Activated CD8-positive, alpha-beta T cell treated with anti-CD3 and anti-CD28 coated beads, Interleukin-2, amount 10 ng/mL, durations not matched to agents 7 days and 5 days (primary cell): ENCODE measurements at places on chromosomes 16 and 17. TPM values are rescaled to one million over a fixed set of nuclear protein-coding genes. Genes with fewer than 3 reads are reported as not detected.

- no peaks in the 10 kb centered on the region for H3K27me3 ChIP-seq
- no peak for DNase-seq
- H3K27ac ChIP-seq = no peak overlapping the region
- no peak overlapping the region for H3K4me3 ChIP-seq
- no peaks in the 10 kb centered on the region for H3K4me1 ChIP-seq
Measured at GRCh38 chr16:83390759-83391158, 417.0 kb upstream of the HSBP1 start.

GRCh38 chr16:88455610-88456355, 2.7 kb downstream of the ZFPM1 start:
- DNase-seq = peak; percentile 85
- peaks cover 2% of the 10 kb centered on the region for H3K27me3 ChIP-seq
- H3K27ac ChIP-seq = peak overlapping the region; percentile 86
- peaks cover 2% of the 10 kb centered on the region for H3K36me3 ChIP-seq

Gene PIK3R5
- 77.9 TPM for total RNA-seq

Gene RAP1GAP2
- total RNA-seq = 11.0 TPM

GRCh38 chr17:45584092-45585036, 93.8 kb upstream of the PLEKHM1 start:
- H3K4me1 ChIP-seq = peaks cover 31% of the 10 kb centered on the region
- H3K36me3 ChIP-seq = peaks cover 37% of the 10 kb centered on the region
- peak; percentile 85 for DNase-seq
- H3K27ac ChIP-seq = peak overlapping the region; percentile 98

Gene IL34
- total RNA-seq = 0.42 TPM

DNA sequence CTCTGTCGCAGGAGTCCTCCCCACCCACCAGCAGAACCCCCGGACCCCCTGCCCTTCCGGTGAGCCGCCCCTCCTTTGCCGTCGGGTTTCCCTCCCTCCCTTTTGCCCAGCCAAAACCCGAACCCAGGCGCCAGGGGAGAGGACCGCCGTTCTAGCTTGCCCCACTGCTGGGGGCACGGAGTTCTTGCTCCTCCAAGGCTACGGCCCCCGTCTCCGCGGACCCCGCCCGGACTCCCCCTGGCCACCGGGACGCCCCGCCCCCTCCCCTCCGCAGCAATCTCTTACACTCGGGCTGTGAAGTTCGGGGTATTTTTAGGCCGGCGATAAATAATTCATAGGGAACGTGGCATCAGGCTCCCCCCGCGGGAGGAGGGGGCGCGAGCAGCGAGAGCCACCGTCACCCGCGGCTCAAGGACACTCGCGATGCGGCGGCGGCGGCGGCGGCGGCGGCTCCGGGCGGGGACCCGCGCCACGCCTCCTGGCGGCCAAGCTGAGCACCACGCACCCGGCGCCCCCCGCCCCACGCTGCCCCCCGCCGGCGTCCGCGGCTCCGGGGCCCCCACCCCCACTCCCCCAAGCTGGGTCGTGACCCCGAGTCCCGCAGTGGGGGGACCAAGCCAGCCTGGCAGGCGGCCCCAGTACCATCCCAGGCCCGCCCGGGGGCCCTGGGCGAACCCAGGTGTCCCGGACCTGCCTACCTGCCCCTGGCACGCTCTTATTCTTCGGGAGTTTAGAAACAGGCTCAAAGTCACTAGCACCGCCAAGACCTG, at the start of gene GRIN2C:
Gene GRIN2C (minus strand): TSS at position 427 of the 770 bp plus-strand sequence. CDS start 4,793 bp downstream, outside the sequence.
- H3K4me1 ChIP-seq = peaks cover 15% of the 10 kb centered on the region
- H3K27me3 ChIP-seq = peaks cover 58% of the 10 kb centered on the region
- peak; percentile 31 for DNase-seq

GRCh38 chr17:37373530-37374159, 2.1 kb upstream of the C17orf78 start:
- no peak overlapping the region for H3K27ac ChIP-seq
- no peaks in the 10 kb centered on the region for H3K36me3 ChIP-seq
- peak; percentile 84 for DNase-seq
- H3K4me1 ChIP-seq = peaks cover 12% of the 10 kb centered on the region

GRCh38 chr16:57759131-57759530, 23.6 kb downstream of the KATNB1 start:
- peaks cover 2% of the 10 kb centered on the region for H3K4me1 ChIP-seq
- no peak overlapping the region for H3K4me3 ChIP-seq
- H3K36me3 ChIP-seq = peaks cover 3% of the 10 kb centered on the region
- H3K27me3 ChIP-seq = no peaks in the 10 kb centered on the region
